Small intestine (tissue), 16 donors: ENCODE measurements at places on chromosomes 2 and 18.

GRCh38 chr2:23658466-23658942, 268.4 kb downstream of the ATAD2B start:
- peak; percentile 86 for DNase-seq

DNA sequence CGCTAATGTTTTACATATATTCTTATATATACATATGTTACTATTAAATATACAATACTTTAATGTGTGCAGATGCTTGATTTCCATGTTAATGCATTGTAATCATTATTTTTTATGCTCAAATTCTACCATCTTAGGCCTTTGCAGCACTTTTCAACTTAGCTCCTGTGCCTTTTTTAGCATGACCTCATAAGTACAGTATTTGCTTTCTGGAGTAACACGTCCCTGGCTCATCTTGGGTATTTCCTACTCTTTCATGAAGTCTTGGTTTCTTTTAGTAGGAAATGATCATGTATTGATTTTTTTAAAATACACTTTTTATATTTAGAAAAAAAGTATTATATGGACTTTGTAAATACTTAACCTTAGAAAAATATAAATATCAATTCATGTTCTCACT, 36.5 kb downstream of the CAB39 start:
- DNase-seq, result no peak

DNA sequence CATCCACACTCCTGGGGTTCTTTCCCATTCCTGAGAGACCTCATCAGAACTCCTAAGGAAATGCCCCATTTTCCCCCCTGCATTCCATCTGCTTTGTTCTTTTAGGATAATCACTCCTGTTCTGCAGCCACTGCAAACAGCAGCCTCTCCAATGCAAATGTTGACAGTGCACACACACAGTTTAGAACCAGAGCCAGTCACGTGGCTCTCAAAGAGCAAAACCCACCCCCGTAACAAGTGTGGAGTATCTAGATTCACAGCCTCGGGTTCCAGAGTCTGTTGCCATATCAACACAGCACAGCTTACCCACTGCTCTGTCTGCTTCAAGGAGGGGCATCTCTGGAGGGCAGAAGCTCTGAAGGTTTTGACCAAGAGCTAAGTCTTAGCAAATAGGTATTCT, 180.0 kb downstream of the NAPG start:
- no peak for DNase-seq

DNA sequence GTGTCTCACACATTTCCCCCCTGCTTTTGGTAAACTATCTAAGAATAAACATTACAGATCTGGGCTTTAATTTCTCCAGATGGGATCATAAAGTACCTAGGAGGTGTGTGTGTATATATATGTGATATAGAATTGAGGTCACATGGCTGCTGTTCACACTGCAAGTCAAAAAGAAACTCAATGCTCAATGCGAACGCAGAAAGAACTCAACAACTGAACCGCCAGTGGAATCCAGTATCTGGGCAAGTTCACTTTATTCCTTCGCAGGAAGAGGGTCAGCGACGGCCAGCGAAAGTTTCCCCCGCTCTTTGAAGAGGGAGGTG, 17.7 kb downstream of the POU3F3 start:
- DNase-seq, result no peak

- no peak for DNase-seq
These were observed 49.8 kb downstream of the ALK start for GRCh38 chr2:29871541-29871940.

GRCh38 chr18:37496568-37496967, 69.0 kb downstream of the CELF4 start:
- no peak for DNase-seq

DNA sequence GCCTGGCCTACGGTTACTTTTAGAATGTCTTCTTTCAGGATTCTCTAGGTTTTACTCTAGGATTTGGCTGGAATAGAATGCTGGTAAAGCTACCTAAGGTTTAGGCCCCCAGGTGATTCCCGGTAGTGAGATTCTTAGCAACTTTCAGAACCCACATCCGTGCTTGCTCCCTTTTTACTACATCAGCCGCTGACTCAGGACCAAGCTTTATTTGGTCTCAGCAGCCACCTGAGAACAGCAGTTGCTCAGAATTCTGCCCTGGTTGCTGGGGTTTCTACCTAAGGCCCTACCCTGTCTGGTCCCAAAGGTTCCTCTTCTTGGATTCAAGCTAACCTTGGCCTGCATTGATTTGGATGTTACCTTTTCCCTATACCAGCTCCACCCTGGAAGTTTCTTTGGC, 36.1 kb upstream of the NDUFV2 start:
- no peak for DNase-seq

DNA sequence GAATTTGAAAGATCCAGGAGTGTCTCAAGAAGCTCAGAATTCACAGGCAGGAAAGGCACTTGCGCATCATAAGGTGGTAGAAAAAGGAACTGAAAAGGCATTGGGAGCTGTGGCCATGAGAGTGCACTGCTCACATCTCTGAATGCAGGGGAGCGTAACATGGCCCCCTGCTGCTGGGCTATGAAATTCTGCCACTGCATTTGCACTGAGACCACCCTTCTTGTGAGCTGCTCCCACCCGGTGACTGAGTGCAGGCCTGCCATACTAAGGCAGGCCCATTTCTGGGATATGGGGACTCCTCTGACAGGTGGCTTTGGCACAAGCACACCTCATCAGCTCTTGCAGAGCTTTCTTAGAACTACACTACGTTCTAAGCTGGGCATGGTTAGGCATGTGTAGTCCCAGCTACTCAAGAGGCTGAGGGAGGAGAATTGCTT, 25.3 kb upstream of the STARD7 start:
- DNase-seq, result no peak

DNA sequence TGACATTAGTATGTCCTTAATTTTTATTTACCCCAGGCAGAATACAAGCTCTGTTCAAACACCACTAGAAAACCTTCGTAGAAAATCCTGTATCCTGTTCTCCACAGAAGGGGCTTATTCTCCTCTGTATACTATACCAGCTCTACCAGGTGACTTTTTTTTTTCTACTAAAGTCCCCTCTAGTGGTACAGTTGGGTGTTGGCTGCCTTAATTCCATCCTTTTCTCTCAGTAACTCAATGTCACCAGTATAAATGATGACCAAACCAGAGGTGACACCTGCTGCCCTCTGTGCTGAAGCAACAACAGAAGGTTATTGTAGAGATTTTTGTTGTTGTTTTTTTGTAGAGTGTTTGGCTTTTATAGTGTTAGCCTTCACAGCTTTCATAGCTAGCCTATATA, 1322.0 kb downstream of the LRP1B start:
- DNase-seq, result no peak

GRCh38 chr18:38421021-38421420, 855.4 kb upstream of the CELF4 start:
- no peak for DNase-seq

- DNase-seq, result peak; percentile 41
These were observed 1.2 kb downstream of the STON1 start for GRCh38 chr2:48531141-48531648.

DNA sequence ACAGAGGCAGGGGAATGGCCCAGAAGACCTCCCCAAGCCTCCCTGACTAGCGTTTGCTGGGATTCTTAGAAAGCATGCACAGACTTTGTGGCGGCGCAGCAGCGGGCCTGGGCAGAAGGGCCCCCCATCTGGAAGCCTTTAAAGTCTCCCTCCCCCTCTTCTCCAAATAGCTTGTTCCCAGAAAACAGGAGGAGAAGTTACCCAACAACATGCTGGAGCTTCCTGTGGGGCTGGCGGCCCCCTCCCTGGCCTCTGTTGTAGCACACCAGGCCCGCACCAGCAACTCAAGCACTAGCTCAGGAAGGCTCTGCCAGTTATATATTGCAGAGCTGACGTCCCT, 334.8 kb downstream of the DYSF start:
- DNase-seq, result no peak

DNA sequence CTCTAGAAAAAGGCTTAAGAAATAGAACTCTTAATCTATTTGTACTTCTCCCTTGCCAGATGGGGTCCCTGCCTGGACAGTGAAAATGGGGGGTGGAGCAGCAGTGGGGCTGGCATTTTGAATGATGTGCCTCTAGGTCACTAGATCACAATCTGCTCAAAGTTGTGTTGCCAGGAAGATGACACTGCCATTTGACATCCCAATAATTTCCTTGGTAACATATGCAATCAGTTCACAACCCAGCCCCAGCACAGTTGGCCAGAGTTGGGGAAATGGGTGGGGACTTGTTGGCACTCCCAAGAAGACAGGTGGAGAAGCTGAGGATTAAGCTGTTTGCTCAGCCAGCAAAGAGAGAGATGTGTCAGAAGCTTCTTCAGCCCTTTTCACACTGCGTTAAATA, 558.3 kb upstream of the KLHL29 start:
- no peak for DNase-seq

DNA sequence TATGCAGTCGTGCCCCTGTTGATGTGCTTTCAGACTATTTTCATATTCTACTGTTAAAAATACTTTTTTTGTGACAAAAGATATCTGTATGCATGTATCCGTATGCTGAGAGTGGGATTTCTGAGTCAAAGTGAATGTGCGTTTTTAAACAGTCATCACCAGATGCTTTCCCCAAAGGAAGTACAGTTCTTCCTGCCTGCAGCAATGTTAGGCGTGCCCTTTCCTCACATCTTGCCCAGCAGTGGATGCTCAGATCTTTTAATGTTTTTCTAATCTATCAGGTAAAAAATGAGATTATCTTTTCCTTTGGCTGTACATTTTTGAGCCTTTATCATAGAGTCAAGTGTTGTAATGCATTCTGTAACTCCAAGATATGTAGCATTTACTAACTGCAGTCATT, 111.7 kb downstream of the PTPRM start:
- no peak for DNase-seq

GRCh38 chr2:240236217-240237111, 96.0 kb upstream of the OTOS start:
- no peak for DNase-seq
